ENCODE measurements at places on chromosomes 11 and 22.
A peak's percentile ranks its signal among the peaks of the same experiment; 100 is the strongest.

DNA sequence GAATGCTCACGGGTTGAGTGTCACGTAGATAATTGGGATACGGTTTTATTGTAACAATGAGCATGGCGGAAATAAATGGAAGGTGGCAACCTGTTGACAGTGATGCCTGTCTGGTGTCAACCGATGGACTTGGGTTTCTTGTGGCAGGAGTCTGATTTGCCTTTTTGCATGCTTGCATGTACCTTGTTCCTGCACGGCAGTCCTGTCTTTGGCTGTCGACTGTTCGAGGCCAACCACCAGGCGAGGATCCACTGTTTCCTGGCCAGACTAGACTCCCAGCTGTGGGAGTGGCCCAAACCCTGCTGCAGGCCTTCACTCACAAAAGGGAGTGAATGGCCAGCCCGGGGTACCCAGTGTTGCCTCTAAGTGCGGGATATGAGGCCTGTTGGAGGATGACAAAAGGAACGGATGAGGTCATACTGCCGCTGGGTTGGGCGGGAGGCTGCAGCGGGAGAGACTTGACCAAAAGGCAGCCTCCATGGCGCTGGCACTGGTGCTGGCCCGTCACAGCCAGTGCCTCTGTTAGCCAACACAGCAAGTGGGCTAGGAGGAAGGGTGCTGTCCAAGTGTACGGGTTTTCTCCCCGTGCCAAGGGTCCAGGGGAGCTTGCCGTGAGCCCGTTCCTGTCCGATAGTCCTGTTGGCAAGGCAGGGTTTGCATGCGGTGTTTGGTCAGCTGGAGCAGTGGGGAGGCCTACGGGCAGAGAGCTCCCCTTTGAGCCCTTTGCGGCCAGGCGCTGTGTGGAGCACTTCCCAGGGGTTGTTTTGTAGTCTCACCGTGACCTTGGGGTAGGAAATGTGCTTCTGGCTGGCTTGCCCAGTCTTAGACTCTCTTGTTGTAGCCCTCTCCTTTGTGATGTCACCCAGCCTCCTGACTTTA, 974 bp downstream of the DGCR8 start:
- no peak for DNase-seq

DNA sequence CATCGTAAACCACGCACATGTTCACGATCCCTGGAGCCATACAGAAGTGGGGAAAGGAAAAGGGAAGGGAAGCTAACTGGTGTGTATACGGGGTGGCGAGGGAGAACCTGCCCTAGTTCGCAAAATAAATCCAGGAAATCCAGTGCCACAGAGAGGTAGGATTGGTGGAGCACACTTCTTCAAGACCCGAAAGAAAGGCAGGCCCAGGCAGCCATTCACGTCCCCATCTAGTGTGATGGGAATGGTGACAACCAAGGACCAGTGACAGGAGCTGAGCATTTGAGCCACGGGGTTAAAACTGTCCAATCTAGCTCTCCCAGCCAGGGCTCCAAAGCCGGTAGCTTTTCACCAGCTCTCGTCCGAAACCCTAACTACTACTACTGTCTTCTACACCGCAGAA, 53.7 kb downstream of the IGSF9B start:
- DNase-seq = no peak

- no peak for DNase-seq
These were observed 34.9 kb downstream of the WBP2NL start for GRCh38 chr22:42033263-42034181.

DNA sequence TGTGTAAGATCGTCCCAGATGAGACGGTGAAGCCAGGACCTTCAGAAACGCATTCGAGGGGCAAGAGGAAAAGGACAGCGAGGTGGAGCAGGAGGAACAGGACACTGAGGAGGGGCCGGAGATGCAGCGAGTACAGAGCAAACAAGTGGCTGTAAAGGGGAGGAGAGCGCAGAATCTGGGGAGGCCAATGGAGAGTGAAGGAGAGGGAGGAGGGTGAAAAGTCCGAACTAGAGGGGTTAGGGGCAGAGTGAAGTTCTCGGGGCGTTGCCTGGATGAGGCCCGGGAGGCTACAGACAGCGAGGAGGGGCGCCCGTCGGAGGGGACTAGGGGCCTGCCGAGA, 8.8 kb upstream of the PPIL2 start:
- DNase-seq = no peak

GRCh38 chr22:40027191-40028097, 32.7 kb downstream of the FAM83F start:
- DNase-seq = no peak

DNA sequence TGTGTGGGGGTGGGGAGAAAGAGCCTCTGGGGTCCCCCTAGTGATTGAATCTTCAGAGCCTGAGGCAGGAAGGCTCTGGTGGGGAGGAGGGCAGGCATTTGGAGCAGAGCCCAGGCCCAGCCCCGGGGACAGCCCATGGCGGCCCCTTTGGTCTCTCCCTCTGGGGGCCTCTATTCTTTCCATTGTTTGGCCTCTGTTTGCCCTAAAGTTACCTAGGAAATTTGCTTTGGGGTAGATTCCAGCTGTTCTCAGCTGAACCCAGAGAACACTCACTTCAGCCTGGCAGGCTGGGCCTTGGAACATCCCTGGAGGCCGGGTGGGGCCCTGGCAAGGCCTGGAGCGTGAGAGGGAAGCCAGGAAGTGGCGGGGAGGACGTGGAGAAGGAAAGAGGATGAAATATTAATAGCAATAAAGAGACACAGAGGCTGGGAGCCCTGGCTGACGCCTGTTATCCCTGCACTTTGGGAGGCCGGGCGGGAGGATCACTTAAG, 22.9 kb upstream of the A4GALT start:
- no peak for DNase-seq

GRCh38 chr11:2709429-2709828, 9.6 kb upstream of the KCNQ1OT1 start:
- DNase-seq = no peak

DNA sequence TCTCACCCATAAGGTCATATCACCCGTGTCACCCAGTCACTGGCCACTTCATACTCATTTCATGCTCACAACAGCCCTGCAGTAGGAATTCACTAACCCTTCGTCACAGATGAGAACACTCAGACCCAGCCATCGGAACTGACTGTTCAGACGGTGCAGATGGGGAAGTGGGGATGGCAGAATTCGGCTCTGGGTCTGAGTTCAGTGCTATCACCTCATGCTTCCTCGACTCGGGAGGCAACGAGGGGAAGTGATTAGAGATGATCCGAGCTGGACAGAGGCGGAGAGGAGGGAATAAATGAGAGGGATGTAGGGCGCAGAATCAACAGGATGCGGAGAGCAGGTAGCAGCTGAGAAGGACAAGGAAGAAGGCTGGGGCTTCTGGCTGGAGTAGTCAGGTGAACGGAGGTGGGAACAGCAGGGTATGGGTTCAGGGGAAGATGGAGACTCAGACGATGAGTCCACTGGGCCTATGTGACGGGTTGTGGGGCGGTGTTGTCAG, 4.7 kb downstream of the B3GNT6 start:
- no peak for DNase-seq

DNA sequence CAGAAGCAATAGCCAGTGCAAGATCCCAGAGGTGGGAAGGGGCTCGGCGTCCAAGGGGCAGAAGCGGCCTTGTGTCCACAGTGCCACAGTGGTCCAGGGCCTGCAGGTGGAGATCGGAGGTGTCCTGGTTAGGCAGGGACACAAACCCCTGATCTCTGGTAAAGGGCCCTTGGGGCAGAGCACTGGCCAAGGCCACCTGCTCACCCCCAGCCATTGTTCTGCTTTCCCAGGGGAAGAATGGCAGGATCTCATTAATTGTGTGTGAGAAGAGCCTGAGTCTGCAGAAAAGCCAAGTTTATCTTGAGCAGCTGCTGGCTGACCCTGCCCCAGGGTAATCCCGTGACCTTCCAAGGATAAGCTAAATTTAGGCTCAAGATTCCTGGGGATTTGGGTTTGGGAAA, 3.1 kb upstream of the CLDN5 start:
- DNase-seq = no peak

DNA sequence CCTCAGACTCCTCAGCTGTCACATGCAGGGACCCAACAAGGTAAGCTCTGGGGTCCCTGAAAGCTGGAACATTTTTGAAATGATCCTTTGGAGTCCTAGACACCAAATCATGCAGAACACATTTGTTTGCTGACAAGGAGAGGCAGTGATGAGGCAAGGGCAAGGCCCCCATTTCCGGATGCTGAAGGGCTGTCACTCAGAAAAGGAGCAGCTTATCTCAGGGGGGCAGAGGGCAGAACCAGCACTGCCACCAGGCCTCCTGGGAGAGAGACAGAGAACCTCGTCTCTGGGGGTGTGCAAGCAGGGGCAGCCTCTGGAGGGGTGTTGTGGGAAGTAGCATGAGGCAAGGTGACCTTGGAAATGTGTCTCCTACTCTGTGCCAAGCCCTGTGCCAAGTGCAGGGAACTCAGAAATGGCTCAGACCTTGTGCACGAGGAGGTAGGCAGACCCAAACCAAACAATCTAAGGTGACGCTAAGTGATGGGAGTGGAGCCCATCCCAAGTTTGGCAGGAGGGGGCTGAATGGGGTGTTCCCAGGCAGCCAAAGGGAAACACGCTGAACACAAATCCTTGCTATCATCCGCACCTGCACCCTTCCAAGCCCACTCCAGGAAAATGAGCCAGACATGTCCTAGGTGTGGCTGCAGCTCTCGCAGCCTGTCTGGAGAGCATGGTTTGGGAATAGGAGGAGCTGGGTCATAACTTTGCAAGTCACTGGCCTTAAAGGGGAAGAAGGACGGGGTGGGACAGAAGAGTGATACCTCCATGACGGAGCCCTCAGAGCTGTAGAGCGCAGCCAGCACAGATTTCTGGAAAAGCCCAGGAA, 94.2 kb downstream of the PDE2A start:
- no peak for DNase-seq

GRCh38 chr11:21489416-21490115, 703.3 kb upstream of the ANO5 start:
- no peak for DNase-seq

GRCh38 chr11:110428956-110429730, 605 bp upstream of the FDX1 start:
- DNase-seq = no peak

DNA sequence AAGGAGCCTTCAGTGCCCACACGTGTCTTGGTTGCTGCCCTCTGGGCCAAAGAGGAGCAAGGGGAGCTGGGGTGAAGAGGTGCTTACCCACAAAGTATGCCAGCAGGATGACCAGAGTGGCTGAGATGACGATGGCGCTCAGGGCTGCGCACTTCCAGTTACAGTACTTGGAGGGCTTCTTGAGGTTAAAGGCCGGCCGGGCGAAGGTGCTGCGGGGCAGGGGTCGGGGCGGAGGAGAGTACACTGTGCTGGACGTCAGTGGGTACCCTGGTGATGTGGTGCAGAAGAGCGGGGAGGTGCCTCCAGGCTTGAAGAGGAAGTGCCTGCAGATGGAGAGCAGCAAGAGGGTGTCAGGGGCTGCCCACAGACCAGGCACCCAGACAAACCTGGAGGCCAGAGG, 315.0 kb upstream of the NARS2 start:
- no peak for DNase-seq

DNA sequence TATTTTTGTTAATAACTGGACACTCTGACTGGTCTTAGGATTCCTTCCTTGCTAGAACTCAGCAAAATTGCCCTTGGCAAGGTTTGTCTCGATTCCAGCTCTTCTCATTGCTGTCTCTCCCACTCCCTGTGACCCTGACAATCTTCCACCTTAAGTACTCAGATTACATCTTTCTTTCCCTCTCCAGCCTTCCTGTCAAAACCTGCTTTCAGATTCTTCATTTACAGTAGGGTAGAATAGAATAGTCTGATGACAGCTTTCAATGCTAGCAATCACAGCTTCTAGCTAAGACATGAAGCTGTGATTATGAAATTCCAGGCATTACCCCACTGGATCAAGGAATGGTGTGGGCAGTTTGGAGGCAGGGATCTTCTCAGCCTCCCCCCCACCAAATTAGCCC, 39.2 kb upstream of the LMO2 start:
- no peak for DNase-seq

GRCh38 chr11:2159536-2160413, 1.2 kb downstream of the INS start:
- no peak for DNase-seq

- no peak for DNase-seq
These were observed 20.2 kb downstream of the ARHGAP1 start for GRCh38 chr11:46680164-46680760.

GRCh38 chr11:38538866-38539680, 1941.0 kb upstream of the RAG2 start:
- peak; percentile 2 for DNase-seq

- DNase-seq = no peak
These were observed 72.1 kb upstream of the ARFGAP3 start for GRCh38 chr22:42928969-42929837.

- DNase-seq = no peak
These were observed 27.1 kb downstream of the VPS37C start for GRCh38 chr11:61133956-61134662.

- DNase-seq = peak; percentile 56
These were observed 4.5 kb downstream of the MYEOV start for GRCh38 chr11:69298267-69299022.
